Stimulated activated CD8-positive, alpha-beta memory T cell treated with anti-CD3 and anti-CD28 coated beads, Interleukin-4, amount 100 ng/mL, for 1 hour (primary cell): ENCODE measurements at places on chromosomes 1 and 21.

DNA sequence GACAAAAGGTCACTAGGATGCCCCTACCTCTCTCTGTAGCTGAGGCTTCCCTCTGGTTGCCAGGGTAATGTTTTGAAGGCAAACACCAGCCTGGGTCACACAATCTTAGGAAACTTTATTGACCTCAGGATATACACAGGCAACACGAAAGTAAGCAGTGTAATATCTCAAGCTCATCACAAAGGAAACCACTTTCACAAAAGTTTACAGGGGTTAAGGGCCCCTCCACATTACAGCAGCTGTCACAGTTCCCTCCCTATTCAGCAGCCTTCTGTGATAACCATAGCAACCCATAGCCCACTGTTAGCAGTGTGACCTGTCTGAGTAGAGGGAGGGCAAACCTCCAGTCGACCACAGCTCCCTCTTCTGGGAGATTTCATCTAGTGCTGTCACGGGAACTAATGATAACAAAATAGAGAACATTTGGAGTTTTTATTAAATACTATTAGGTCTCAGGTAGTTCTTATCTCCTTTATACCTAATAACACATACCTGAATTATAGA lies 149.8 kb downstream of the PTPRC start:
- DNase-seq: no peak

- DNase-seq: no peak
Measured at GRCh38 chr1:57424231-57425027, 569 bp upstream of the DAB1 start.

DNA sequence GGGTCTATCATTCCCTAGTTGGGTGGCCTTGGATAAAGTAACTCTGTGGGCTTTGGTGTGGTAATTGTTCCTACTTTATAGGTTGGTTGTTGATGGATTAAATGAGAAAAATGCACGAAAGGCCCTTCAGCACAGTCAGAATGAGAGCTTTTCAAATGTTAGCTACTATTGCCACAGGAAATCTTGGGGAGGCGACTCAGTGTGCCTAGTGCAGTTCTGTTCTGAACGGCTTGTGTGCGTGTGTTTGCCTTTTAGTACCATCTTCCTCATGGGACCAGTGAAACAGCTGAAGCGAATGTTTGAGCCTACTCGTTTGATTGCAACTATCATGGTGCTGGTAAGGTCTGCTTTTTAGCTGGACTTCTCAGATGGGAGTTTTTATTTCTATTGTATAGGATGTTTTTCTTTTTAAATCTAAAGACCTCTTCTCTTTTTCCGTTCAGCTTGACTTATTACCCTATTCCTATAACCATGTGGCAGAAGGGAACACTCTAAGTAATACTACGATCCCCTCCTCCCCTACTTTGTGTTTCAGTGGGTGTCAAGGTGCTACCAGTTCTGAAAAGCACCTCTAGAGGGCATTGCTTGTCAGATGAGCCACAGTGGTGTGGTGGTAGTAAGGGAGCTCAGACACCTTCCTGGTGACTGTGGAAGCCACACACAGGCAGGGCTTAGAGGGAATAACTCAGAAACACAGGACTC lies 9.2 kb downstream of the SFT2D2 start:
- no peak for DNase-seq

GRCh38 chr1:88800382-88801051 lies 90.8 kb downstream of the GTF2B start:
- no peak for DNase-seq

DNA sequence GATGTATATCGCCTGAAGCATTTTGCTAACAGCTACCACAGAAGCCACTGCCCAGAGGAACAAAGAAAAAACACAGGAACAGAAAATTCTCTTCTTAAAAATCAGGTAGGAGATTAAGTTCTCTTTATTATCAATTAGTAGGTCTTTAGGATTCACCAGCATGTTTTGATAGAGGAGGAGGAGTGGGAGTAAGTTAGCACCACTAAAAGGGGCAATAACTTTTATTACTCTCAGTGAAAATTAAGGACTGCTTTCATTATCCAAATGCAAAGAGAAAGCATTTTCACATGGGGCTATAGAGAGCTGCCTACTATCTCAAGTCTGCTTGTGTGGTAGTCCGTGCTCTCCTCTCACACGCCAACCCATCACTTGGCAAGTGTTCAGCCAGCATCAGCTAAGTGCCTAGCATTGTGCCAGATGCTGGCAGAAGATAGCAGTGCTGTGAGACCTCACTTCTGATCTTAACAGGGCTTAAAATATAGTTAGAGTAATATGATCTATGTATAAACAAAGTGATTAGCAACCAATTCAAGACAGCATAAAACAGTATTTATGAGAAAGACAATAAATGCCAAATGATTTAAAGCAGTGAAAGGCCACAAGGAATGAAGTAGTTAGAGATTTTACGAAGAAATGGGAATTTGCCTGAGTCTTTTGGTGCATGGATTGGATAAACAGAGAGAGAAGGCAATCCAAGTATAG lies 39.8 kb downstream of the ASTN1 start:
- DNase-seq: no peak

GRCh38 chr1:34847094-34847493 lies 12.5 kb downstream of the SMIM12 start:
- DNase-seq: no peak
